ENCODE measurements at places on chromosomes 11 and 22.

- DNase-seq = no peak
Measured at GRCh38 chr22:17922925-17923903, 101.1 kb downstream of the MICAL3 start.

DNA sequence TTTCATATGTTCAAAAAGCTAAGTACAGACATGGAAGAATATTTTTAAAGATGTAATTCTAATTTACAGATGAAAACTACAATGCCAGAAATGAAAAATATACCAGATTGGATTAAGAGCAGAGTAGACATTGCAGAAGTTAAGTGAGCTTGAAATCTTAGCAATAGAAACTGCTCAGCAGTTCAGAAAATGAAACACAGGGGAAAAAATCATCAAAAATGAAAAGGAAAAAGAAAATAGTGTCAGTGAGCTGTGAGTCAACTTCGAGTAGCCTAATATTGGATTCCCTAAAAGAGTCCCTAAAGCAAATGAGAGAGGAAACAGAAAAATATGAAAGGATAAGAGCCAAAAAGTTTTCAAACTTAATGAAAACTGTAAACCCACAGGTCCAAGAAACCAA, 25.8 kb upstream of the IL10RA start:
- DNase-seq = no peak

DNA sequence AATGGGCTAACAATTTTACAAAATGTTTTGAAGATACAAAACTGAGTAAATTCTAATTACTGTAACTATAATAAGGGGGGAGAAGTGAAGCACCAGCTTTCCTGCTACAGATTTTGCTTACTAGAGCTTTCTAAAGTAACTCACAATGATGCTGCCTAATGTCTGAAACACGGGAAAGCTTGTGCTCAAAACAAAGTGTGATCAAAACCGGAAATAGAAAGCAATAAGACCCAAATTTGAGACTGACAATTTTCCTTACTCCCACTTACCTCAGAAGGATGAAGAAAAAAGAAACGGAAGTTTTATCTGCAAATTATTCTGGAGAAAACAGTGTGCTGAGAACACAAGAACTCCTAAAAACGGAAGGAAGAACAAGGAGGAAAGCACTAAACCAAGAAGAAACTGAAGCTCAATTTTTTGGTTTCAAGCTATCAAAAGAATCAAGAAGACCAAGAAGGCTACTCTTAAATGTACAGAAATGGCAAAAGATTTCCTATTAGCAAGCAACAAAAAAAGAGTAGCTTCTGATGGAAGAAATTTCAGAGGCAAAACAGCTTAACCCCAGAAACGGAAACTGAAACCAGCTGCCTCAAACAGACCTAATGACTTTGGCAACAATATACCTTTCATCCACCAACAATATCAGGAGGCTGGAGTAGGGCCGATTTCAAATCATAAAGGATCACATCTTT, 33.4 kb downstream of the AMBRA1 start:
- no peak for DNase-seq

GRCh38 chr11:46118702-46119351, 2.4 kb downstream of the PHF21A start:
- no peak for DNase-seq

GRCh38 chr11:1487091-1487850, 692 bp upstream of the MOB2 start:
- no peak for DNase-seq

GRCh38 chr11:106668147-106668546, 350.1 kb downstream of the GUCY1A2 start:
- DNase-seq = no peak

- no peak for DNase-seq
Measured at GRCh38 chr11:36463781-36464180, 46.3 kb downstream of the TRAF6 start.

- DNase-seq = no peak
Measured at GRCh38 chr22:47883757-47884156, 1121.3 kb downstream of the TBC1D22A start.

GRCh38 chr11:75802021-75802912, 12.7 kb upstream of the UVRAG start:
- DNase-seq = no peak

DNA sequence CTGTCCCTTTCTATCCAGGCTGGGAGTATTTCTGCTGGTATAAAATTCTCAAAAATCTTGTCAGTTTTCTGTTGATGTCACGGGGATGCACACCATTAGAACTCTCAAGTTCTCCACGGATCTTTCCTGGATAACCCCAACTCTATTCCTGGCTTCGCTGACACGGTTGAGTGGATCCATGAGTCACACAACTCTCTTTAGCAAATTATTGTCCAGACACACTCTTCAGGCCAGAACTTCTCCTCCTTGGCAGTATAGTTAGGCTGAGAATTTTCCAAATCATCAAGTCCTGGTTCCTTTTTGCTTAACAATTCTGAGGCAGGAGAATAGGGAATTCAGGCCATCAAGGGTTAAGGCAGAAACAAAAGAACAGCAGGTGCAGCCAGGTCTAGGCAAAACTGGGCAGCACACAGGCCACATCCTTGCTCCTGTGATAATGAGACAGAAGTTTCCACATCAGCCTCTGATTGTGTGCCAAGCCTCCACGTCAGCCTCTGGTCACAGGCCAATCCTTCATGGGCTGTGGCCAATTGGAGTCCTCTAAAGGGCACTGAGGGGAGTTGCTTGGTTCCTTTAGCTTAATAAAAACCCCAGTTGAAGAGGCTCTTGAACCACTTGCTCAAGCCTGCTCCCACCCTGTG, 5.7 kb upstream of the ACAT1 start:
- no peak for DNase-seq

DNA sequence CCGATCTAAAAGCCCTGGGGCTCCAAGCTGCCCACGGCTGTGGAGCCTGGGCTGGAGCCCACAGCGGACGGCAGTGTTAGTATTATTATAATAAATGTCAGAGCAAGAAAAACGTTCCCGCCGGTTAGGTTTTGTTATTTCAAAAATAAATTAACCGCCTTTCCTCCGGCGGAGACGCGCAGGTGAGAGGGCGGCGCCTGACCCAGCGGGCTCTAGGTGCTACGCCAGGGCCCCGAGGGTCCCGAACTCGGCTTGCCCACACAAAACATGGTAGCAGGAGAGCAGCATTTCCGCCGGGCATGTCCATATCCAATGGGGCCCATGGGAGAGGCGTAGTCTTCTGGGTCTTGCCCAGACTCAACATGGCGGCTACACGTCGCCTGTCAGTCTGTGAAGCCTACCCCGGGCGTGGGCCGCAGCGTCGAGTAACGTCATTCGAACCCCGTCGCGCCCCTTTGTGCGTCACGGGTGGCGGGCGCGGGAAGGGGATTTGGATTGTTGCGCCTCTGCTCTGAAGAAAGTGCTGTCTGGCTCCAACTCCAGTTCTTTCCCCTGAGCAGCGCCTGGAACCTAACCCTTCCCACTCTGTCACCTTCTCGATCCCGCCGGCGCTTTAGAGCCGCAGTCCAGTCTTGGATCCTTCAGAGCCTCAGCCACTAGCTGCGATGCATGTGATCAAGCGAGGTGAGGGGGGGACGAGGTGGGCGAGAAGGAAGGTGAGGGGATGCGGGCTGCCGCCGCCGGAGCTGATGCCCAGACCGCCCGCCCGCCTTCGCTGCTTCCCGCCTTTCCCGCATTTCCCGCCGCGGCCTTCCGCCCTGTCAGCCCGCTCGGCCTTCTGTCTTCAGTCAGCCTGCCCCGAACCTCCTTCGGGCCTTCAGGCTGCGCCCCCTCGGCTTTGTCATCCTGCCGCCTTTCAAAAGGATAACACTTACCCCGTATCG, at the start of gene RRM1:
Gene RRM1 (plus strand): TSS at position 452 of the 944 bp plus-strand sequence. CDS start 214 bp downstream, at position 666.
- DNase-seq = peak; percentile 90

DNA sequence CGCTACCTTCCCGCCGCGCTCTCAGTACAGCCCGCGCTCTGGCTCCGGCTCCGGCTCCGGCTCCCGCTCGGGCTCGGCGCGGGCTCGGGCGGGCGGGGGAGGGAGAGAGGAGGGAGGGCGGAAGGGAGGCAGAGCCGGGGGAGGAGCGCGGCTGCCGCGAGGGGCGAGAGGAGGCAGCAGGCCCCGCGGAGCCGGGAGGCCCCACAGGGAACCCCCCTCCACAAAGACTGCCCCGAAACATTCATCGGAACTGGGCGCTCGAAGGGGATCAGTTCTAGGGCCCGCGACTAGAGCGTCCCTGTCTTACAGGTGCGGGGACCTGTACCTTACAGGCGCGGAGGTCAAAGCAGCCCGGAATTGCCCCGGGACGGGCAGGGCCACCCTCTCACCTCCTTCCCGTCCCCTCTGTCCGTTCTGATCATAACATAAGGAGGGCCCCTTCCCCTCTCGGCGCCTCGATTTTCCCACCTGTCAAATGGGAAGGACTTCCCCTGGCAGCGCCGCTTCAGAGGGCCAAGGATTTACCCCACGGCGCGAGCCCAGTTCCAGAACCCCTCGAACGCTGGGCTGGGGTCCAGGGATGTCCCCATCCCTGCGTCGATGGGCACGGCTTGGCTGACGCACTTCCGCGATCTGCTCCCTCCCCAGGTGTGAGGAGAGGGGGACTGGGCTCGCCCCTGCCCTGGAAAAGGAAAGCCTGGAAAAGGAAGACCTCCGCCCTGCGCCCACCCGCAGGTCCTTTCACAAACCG, at the start of gene SHISA8:
Gene SHISA8 (minus strand): TSS at position 40 of the 751 bp plus-strand sequence. CDS start 407 bp downstream, outside the sequence.
- DNase-seq = peak; percentile 37

DNA sequence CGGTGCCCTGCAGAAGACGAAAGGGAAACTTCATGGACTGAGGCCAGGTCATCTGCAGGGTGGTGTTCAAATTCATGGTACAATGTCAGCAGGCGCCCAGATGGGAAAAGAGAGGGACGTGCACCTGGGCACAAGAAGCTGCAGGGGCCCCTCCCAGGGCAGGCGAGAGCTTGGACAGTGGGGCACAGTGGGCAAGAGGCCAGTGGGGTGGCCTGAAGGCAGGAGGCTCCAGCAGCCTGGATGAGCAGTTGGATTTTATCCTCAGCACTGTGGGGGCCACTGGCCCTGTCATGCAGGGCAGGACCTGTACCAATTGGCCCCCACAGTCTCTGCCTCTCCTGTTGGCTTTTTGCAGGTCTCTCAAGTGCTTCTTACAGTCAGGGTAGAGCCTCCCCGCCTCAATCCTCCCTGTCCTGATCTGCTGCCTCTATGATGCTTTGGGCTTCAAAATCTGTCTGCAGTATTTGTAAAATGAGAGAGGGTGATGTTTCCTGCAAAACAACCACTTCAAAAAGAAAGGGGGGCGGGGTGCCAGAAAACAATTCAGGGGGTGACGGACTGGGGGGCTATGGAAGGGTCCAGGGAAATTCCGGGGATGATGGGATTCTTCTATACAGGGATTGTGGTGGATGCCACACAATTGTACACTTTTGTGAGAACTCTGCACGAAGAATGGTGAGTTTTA, 1.7 kb upstream of the BID start:
- DNase-seq = no peak

DNA sequence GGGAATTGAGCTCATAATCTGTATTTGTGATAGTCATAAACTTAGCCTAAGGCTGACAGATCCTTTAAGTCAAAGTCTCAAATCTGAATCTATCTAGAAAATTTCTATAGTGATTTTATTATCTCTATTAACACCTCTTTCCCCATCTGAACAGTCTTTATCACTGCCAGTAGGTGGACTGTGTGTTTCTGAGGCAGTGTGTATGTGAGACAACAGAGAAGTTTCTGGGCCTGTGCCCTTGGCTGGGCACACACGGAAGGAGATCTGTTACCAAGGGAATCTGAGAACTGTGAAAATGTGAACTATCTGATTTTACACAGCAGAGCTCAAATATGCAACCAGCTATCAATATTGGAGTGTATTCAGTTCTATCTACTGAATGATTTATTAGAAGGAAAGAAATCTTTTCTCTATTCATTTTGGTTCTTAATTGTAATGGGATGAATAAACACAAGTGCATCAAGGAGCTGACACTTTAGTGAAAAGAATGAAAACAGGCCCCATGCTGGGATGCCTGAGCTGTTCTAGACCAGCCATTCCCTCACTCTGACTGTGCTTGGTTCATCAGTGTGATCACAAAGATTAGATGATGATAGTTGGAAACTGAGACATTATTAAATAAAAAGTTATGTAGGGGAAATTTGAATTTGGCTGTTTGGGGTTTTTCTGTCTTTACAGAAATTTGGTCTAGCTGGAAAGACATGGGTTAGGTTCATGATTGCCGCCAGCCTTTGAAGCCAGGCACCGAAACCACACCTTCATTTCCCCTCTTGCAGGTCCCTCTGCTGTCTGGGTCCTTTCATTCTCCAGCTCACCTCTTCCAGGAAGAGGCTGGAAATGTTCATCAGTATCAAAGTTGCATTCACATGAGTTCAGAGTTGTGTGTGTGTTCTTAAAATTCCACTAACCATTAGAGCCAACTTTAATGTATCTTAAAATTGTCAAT, 68.1 kb downstream of the LIF start:
- DNase-seq = no peak

GRCh38 chr11:93974759-93975158, 46.4 kb upstream of the HEPHL1 start:
- no peak for DNase-seq

DNA sequence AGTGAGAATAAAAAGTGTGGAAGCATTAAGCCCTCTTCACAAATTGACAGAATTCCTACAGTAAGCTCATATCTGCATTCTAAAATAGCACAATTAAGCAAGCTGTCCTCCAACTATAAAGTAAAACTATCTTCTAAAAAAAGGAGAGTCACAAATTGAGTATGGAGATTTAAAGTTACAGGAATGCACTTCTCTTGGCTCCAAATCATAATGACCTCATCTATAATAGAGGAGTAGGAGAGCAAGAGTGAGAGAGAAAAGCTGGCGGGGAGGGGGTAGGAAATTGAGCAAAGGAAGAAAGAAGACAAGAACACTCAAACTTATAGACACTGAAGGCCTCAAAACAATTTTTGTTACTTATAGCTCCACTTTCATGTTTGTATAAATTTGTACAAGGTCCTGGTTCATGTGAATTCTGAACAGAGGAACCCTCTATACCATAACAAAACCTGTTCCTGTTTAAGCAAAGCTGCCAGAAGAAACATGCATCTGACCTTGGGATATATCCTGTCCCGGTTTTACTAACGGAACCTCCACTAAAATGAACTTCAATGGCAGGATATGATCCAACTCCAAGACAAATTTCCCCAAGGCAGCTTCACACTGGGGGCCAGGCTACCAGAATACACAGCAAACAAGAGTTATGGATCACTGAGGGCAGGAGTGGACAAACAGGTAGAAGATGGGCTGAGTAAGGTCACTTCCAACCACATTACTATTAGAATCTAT, 37.2 kb downstream of the SLC35F2 start:
- no peak for DNase-seq

- DNase-seq = no peak
Measured at GRCh38 chr22:30890686-30891442, 77.7 kb downstream of the MORC2 start.

DNA sequence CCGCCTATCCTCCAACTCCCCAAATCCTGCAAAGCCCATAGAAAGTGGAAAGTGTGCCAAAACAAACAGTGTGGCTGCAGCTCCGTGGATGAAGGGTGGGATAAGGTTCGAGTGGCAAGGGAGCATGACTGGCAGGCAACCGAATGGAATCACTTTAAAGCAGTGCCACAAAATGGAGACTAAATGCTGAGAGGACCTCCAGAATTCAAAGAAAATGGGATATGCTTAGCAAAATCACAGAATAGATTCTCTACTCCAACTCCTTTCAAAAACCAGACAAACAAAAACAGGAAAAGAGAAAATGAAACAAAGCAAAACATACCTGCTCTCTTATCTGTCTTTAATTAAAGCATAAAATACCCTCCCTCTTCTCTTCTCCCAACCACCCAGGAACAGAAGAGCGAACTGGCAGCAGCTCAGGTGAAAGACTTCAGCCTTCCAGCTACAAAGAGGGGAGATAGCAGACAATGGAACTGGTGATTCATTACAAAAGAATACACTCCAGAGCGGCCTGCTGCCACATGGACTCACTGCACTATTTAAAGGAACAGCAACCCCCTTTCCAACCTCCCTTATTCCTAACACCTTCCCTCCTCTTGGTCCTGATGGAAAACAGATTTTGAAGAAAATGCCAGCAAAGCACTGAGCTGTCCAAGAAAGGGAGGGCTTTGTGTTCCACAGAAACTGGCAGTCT, 118.5 kb downstream of the APOL5 start:
- DNase-seq = no peak
